CD8-positive, alpha-beta memory T cell (primary cell): ENCODE measurements at places on chromosomes 4 and X.

- no peak for DNase-seq
- no peaks in the 10 kb centered on the region for H3K36me3 ChIP-seq
- no peaks in the 10 kb centered on the region for H3K4me1 ChIP-seq
- no peak overlapping the region for H3K4me3 ChIP-seq
Observed at GRCh38 chrX:72240976-72241375, 2.1 kb upstream of the ERCC6L start.

DNA sequence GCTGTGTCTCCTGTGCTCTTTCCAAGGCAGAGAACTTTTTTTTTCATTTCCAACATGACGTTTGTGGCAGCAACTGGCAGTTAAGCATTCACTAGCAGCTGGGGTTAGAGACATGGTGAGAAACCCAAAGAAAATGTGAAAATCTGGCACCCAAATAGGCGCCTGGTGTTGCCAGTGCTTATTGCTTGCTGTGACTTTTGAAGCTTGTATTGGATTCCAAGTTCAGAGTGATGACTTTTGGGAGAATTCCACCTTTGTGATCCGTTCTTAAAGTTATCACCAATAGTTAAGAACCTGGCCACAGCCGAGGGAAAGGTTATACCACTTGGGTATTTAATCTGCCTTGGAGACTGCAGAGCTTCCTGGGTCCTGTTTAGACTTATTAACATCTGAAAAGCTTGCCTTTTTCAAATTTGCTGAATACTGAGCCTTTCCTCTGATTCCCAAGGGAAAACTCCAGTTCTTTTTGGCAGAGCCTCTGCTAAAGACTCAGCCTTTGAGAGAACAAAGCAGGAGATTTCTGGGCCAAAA is 101.0 kb downstream of the OPHN1 start:
- H3K27me3 ChIP-seq = no peaks in the 10 kb centered on the region
- no peak overlapping the region for H3K27ac ChIP-seq
- no peak for DNase-seq
- no peak overlapping the region for H3K4me3 ChIP-seq

DNA sequence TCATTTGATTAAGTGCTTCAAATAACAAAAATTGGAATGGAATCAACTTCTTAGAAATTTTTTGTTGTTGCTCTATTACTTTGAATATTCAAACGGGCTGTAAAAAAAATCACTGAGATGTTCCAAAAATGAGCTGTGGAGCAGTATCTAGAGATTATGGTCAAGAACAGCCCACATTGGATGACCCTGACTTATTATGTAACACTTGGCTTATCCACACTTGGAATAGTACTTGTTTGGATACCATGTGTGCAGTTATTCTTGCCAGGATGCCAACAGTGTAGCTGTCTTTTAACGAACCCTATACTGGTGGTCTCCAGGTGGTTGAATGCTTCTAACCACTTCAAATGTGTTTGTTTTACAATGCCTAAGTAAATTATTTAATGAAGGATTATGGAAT is 64.9 kb upstream of the CAMK2D start:
- H3K27ac ChIP-seq = no peak overlapping the region
- H3K27me3 ChIP-seq = no peaks in the 10 kb centered on the region
- peaks cover 26% of the 10 kb centered on the region for H3K4me1 ChIP-seq
- DNase-seq = no peak
- no peak overlapping the region for H3K4me3 ChIP-seq

DNA sequence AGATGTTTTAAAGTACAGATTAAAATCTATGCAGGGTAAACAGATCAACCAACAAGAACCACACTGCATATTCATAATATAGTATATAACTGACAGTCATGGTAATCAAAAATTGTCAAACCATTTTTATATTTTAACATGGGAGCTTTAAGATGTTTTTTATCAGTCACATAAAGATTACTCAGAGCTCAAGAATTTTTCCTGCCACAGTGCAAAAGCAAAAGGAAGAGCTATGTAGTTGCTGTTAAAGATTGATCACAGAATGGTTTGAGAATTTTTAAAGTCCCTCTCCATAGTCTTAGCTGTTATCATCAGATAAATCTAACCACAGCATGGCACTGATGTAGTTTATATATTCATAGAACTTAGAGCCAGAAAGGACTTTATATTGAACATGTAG is 8.5 kb downstream of the RAB9B start:
- no peaks in the 10 kb centered on the region for H3K27me3 ChIP-seq
- H3K36me3 ChIP-seq = no peaks in the 10 kb centered on the region
- H3K4me3 ChIP-seq = no peak overlapping the region
- no peaks in the 10 kb centered on the region for H3K4me1 ChIP-seq

- H3K4me3 ChIP-seq = peak overlapping the region; percentile 4
- no peaks in the 10 kb centered on the region for H3K36me3 ChIP-seq
- peak; percentile 73 for DNase-seq
- no peaks in the 10 kb centered on the region for H3K27me3 ChIP-seq
- no peak overlapping the region for H3K27ac ChIP-seq
- peaks cover 18% of the 10 kb centered on the region for H3K4me1 ChIP-seq
Observed at GRCh38 chrX:124736553-124737270, 390.3 kb downstream of the SH2D1A start.

DNA sequence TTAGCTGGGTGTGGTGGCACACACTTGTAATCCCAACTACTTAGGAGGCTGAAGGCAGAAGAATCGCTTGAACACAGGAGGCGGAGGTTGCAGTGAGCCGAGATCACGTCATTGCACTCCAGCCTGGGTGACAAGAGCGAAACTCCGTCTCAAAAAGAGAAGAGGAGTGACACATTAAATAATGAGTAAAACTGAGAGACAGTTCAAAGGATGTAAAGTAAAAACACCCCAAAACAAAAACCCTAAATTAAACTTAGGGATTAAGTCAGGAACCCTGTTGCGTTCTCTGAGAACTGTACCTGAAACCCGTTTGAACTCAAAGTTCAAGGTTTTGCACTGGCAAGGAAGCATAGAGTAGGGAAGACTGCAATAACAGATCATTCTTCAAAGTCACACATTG is 141.7 kb downstream of the BRWD3 start:
- H3K27ac ChIP-seq = no peak overlapping the region
- no peaks in the 10 kb centered on the region for H3K27me3 ChIP-seq
- H3K4me3 ChIP-seq = no peak overlapping the region
- H3K36me3 ChIP-seq = no peaks in the 10 kb centered on the region
- H3K4me1 ChIP-seq = no peaks in the 10 kb centered on the region
- no peak for DNase-seq

DNA sequence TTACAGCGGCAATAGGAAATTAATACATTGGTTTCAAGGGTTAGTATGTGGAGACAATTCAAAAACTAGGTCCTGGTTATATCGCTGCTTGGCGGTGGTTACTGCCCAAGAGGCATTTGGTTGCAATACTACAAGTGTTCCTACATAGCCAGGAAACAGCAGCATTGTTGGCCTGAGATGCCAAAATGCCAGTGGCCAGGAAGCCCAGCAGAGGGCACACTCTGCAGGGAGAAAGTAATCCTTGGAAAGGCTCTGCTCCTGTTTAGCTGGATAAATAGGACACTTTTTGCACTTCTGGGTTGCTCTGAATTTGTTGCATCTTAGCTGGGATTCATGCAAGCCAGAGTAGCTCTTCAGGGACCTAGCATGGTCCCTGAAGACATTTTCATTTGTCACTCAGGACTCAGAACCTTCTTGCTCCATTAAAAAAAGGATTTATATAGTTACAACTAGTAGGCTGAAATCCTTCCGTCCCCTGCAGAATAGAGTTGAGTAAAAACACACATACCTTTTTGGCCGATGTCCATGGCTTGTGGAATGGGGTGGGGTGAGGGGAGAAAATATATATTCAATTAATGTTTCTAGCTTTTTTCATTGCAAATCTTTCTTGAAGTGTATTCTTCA is 8.1 kb upstream of the GPR119 start:
- no peaks in the 10 kb centered on the region for H3K4me1 ChIP-seq
- H3K36me3 ChIP-seq = no peaks in the 10 kb centered on the region
- H3K27ac ChIP-seq = no peak overlapping the region
